ENCODE measurements at places on chromosomes 4 and X. TPM values are rescaled to one million over a fixed set of nuclear protein-coding genes. Genes with fewer than 3 reads are reported as not detected.

The BANK1 gene
- polyA plus RNA-seq: 10.9 TPM

The IDUA gene
- polyA plus RNA-seq: 27.4 TPM

The MAB21L2 gene
- 0.82 TPM for polyA plus RNA-seq

The ADAMTS3 gene
- 1.1 TPM for polyA plus RNA-seq

The CABS1 gene
- 0.02 TPM for polyA plus RNA-seq

The CLRN2 gene
- polyA plus RNA-seq: not detected

The PDGFC gene
- polyA plus RNA-seq: 13.1 TPM

The RTL3 gene
- 0.05 TPM for polyA plus RNA-seq

The CTAG2 gene
- polyA plus RNA-seq: 0.05 TPM

The HHIP gene
- 2.9 TPM for polyA plus RNA-seq

The DRD5 gene
- 0.11 TPM for polyA plus RNA-seq

The MAD2L1 gene
- 15.8 TPM for polyA plus RNA-seq

The BEND4 gene
- 0.23 TPM for polyA plus RNA-seq

The ATP2B3 gene
- polyA plus RNA-seq: 0.02 TPM

The SEL1L3 gene
- polyA plus RNA-seq: 27.4 TPM

The JAKMIP1 gene
- polyA plus RNA-seq: 1.5 TPM

The NXF2B gene
- polyA plus RNA-seq: 0.09 TPM

The RBPJ gene
- 46.8 TPM for polyA plus RNA-seq

The CHRDL1 gene
- 3.2 TPM for polyA plus RNA-seq

The RASSF6 gene
- polyA plus RNA-seq: 10.2 TPM

The MAGEA4 gene
- not detected for polyA plus RNA-seq

The GAGE12J gene
- polyA plus RNA-seq: not detected

The RAB9B gene
- polyA plus RNA-seq: 1.3 TPM

The ARHGEF9 gene
- polyA plus RNA-seq: 19.2 TPM

The MAPK10 gene
- 8.6 TPM for polyA plus RNA-seq

The IL3RA gene
- 12.7 TPM for polyA plus RNA-seq

The MECP2 gene
- polyA plus RNA-seq: 24.6 TPM

The HEPH gene
- 1.2 TPM for polyA plus RNA-seq

The ADGRL3 gene
- polyA plus RNA-seq: 0.82 TPM

The OPRPN gene
- 0.34 TPM for polyA plus RNA-seq

The FGFBP2 gene
- polyA plus RNA-seq: 4.4 TPM
